ENCODE measurements at places on chromosomes 3 and 15.

GRCh38 chr15:88648357-88649214 is 9.8 kb downstream of the ISG20 start:
- DNase-seq, result no peak

GRCh38 chr15:38182900-38183299 is 69.7 kb upstream of the SPRED1 start:
- no peak for DNase-seq

DNA sequence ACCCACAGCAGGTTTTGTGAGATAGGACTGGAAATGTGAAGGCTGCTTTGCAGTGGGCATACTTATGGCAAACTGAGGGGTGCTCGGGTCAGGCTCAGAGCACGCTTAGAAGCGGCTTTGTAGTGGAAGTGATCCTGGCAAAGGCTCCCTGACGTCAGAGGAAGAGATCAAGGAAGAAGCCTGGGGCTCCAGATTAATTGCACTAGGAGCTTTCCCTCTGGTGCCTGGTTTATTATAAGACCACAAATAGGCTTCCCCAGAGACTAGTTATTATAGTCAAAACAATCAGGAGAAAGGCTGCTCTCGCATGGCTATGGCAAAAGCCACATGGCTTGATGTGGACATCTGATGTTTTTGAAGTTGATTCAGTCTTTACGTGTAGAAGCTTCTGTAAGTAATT is 515.1 kb downstream of the GABRG3 start:
- DNase-seq, result no peak

GRCh38 chr15:36960947-36961227 is 139.5 kb downstream of the MEIS2 start:
- no peak for DNase-seq

GRCh38 chr3:42718338-42718737 is 15.7 kb upstream of the HHATL start:
- DNase-seq, result no peak

GRCh38 chr15:92595506-92596381 is 59.8 kb downstream of the FAM174B start:
- no peak for DNase-seq

GRCh38 chr15:26352406-26352805 is 420.5 kb downstream of the GABRB3 start:
- no peak for DNase-seq

- DNase-seq, result no peak
Observed at GRCh38 chr3:48135552-48136495, 52.4 kb downstream of the CDC25A start.

DNA sequence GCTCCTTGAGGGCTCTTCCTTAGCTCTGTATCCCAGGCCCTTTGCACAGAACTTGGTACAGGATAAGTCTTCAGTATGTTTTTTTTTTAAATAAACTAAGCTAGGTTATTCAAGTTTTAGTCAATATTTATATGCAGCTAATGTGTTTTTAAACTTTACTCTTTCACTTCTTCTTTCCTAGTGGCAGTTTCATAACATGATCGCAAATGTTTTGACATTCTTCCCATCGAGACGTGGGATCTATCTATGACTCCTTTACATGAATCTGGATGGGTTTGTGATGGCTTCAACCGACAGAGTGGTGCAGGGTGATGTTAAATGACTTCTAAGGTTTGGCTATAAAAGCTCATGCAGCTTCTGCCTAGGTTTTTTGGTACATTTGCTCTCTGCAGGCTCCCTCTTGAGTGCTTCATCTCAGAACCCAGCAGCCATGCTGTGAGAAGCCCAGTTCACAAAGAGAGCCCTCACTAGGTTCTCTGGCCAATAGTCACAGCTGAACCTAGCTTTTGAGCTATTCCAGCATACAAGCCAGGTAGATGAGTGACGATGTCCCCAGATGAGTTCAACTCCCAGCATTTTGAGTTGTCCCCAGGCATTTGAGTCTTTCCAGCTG is 13.5 kb upstream of the MECOM start:
- no peak for DNase-seq

DNA sequence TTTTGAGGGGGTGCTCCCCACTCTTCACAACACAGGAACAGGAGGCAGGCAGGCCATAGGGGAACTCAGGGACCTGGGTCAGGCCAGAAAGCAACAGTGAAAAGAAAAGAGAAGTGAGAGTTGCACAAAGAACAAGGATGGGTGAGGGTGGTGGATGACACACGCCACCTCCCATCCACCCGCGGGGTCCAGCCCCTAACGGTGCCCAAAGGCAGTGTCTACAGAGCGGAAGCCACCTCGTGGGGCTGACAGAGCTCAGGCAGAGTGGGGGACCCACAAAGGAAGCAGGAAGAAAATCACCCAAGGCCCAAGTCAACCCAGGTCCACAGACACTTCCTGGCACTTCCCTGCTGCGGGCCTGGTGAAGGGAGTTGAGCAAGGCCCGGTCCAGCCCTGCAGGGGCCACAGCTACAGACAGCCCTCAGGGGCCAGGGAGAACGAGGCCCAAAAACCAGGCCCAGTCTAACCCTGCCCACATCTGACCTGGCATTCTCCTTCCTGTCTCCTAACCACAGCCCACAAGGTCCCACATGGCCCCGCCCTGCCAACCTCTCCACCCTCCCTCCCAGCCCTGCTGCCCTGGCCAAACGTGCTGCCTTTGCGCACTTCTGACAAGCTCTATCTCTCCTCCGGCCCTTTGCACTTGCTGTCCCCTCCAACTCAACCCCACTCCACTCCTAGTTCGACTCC is 5.9 kb downstream of the NUP210 start:
- DNase-seq, result no peak

- no peak for DNase-seq
Observed at GRCh38 chr3:195441051-195441450, 1.8 kb downstream of the ACAP2 start.

DNA sequence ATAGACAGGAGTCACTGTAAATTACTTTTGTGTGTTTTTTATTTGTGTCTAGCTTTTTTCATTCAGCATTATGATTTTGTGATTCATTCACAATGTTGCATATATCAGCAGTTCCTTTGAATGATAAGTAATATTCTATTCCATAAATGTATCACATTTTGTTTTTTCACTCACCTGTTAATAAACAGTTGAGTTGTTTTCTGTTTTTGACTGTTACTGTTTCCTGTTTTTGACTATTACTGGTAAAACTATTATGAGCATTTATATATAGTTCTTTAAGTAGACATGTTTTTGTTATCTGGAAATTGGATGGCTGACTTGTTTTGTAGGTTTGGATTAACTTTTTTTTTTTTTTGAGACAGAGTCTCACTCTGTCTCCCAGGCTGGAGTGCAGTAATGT is 138.4 kb downstream of the RSRC1 start:
- no peak for DNase-seq

GRCh38 chr3:58236527-58237237 is 910 bp upstream of the ABHD6 start:
- DNase-seq, result no peak

DNA sequence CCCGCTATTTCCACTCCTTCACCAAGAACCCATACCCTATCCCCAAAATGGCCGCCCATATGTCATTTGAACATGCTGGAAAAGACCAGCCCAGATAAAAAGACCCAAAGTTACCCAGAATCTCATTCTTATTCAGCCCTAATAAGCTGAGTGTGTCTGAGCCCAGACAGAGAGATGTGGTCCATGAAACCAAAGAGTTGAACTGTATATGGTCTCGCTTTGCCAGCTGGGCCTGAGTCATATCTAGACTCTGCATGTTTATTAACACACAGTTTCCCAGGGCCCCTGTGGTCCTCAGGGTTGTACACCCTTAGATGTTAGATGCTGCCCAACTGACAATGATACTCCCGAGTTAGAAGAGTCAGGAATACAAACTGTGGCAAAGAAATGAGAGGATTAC is 201.9 kb upstream of the STRIT1 start:
- no peak for DNase-seq

- DNase-seq, result no peak
Observed at GRCh38 chr15:61396235-61396919, 167.3 kb upstream of the RORA start.

DNA sequence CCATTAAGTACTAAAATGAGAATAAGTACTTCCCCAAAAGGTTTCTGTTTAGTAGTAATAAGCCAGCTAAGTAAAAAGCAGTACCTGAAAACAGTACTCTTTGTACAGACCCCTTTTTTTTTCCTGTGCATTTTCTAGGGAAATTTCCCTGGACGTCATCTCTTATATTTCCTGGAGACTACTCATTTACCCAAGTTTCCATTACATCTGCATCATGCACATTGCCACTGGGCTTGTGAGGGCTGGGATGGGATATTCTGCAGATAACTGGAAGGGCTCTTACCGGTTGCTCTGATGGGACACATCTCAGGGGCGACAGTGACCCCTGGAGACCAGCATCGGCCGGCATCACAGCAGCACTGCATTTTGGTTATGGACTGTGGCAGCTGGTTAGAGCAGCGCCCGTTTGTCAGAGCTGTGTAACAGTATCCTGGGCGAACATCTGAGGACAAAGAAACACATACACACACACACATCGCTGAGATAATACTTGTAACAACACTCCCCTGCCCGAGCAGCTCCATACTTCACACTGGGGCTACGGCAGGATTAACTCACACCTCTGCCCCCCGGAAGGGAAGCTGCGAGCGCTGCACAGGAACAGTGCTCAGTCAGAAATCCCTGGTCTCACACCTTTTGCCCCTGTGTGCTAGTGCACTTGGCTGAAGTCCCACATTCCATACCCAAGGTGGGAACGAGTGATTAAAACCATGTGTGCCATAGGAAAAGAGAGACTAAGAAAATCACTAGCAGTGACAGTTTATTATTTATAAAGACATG is 124.9 kb downstream of the FBN1 start:
- no peak for DNase-seq

- no peak for DNase-seq
Observed at GRCh38 chr3:186049001-186049400, 59.9 kb downstream of the ETV5 start.

- DNase-seq, result no peak
Observed at GRCh38 chr15:78127882-78128281, 3.4 kb downstream of the CIB2 start.

- DNase-seq, result no peak
Observed at GRCh38 chr3:129615751-129616281, 9.3 kb upstream of the PLXND1 start.

DNA sequence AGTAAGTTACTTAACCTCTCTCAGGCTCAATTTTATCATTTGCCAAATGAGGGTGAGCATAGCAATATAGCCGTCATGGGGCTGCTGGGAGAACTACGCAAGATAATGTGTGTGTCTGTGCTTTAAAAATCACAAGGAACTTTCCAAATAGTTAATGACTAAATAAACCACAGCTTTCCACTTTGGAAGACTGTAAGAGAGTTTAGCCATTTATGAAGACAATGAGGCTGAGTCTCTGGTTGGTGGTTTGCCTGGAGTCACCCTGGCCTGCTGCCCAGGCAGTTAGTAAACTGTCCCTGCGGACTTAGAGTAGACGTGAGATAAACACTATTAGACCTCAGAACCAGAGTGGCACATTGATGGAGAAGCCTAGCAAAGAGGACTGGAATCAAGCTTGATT is 357.7 kb downstream of the CLSTN2 start:
- peak; percentile 31 for DNase-seq

- DNase-seq, result no peak
Observed at GRCh38 chr3:192422321-192422996, 304.9 kb downstream of the FGF12 start.

DNA sequence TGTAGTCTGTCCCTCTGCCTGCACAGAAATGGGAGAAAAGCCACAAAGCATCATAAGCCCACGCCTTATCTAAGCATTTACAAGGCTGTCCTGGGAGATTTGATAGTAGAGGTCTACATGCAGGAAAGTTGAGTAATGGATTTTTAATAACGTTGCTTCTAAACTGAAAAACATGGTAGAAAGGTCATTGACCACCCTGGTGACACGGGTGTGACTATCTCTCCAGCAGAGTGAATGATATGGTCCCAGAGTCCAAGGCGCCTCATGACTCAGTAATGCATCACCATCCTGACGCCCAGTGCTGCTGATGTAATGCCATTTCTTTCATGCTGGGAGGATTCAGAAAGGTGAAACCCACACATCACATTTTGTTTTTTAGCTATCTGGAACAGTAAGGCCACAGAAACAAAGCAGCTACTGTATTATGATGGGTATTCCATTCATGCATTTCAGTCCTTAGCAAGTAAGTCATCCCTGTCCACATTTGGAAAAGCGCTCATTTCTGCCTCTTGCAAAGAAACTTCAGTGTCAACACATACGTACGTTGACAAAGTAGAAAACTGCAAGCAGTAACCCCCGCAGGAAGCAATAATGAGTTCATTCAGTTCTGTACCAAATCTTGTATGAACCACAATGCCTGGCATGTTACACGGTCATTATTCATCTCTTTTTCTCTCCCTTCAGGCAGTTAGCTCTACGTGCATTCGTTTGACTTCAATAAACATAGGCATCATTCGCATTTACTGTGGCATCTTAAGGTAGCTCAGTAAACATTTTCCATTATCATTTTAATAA is 483.5 kb downstream of the GABRG3 start:
- DNase-seq, result peak; percentile 23

- DNase-seq, result no peak
Observed at GRCh38 chr3:123423031-123423430, 25.9 kb downstream of the ADCY5 start.

- no peak for DNase-seq
Observed at GRCh38 chr3:114454551-114455251, 160.9 kb downstream of the TIGIT start.

GRCh38 chr3:56207922-56208321 is 260.3 kb downstream of the ERC2 start:
- DNase-seq, result no peak

DNA sequence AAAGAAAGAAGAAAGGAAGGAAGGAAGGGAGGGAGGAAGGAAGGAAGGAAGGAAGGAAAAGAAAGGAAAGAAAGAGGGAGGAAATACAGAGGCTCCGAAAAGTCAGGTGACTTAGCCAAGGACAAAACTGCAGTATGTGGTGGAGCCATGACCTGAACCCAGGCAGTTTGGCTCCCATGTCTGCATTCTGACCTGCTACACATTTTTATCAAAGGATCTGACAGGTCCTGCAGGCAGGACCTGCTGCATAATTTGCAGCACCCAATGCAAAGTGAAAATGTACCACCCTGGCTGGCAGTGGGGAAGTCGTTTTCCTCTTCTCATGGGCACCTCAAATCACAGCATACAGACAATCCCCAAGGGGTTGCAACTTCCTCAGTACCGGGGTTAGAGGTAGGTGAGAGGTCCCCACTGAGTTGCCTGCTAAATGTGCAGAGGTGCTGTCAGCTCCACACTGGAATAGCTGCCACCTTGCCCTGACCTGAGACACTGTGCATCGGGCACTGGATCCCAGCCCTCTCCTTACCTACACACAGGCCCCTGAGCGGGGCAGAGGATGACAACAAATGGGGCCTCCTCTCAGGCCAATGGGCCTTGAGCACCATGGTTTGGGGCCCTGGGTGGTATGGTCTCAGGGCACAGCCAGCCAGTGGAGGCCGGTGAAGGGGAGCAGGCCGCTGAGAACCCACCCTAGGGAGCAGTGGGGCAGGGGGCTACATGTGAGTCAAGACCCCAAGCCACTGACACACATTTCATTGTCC is 175.1 kb downstream of the SHQ1 start:
- DNase-seq, result no peak

DNA sequence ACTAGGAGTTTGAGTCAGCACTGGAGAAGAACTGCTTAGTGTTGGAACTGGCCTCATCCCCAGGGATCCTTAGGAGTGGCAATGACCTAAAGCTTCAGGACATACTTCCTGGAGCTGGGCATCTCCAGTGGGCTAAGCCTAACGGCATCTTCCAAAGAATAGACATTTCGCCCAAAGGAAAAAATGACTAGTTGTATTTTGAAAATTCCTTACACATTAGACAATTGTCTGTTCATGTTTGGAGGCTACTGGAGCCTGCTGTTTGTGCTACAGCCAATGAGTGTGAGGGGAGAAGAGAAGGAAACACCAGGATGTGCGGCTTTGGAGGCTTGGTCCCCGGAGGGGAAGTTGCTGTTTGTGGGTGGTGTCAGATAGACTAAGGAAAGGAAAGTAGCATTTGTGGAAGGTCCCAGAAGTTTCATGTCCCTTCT is 77.6 kb downstream of the POLR2M start:
- DNase-seq, result no peak

Data from smooth muscle cell of the brain vasculature (primary cell).